ENCODE measurements at places on chromosomes 7 and 10.

- no peak for DNase-seq
Measured at GRCh38 chr7:16758036-16758435, 4.5 kb downstream of the TSPAN13 start.

- no peak for DNase-seq
Measured at GRCh38 chr7:76244781-76245391, 43.2 kb downstream of the SRRM3 start.

- DNase-seq, result no peak
Measured at GRCh38 chr10:114245121-114245791, 6.2 kb downstream of the VWA2 start.

- no peak for DNase-seq
Measured at GRCh38 chr10:50362547-50363125, 111.3 kb upstream of the ASAH2 start.

DNA sequence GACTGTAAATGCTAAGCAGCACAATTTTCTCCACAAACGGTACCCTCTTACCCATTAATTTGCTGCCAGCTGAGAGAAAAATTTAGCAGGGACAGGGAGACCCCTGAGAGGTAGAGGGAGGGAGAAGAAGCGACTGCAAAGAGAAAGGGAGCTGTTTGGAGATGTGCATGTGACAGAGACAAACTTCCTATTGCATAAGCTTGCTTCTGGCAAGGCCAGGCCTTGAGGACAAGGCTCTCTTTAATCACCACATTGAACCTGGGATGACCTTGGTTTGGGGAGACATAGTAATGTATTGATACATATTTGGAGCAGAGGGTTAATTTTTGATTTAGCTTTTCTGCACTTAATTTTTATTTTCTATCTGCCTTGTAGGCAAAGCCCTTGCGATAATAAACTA is 31.1 kb upstream of the HIBADH start:
- no peak for DNase-seq

GRCh38 chr7:43876976-43877745 is 7.8 kb upstream of the MRPS24 start:
- DNase-seq, result no peak

- no peak for DNase-seq
Measured at GRCh38 chr7:77674878-77675277, 21.4 kb upstream of the RSBN1L start.

DNA sequence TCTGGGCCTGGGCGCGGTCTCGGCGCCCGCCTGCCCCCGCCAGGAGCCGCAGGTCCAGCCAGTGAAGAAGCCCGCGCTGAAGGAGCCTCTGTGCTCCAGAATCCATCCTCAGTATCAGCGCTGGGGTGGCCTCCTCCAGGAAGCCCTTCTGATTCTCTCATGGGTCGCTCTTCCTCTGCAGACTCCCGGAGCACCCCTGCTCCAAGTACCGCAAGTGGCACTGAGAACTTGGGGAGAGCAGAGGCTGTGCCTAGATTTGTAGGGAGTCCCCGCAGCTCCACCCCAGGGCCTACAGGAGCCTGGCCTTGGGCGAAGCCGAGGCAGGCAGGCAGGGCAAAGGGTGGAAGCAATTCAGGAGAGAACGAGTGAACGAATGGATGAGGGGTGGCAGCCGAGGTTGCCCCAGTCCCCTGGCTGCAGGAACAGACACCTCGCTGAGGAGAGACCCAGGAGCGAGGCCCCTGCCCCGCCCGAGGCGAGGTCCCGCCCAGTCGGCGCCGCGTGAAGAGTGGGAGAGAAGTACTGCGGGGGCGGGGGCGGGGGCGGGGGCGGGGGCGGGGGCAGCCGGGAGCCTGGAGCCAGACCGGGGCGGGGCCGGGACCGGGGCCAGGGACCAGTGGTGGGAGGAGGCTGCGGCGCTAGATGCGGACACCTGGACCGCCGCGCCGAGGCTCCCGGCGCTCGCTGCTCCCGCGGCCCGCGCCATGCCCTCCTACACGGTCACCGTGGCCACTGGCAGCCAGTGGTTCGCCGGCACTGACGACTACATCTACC is at the start of gene ALOX5:
Gene ALOX5, plus strand, starts transcription at position 641 of the 774 bp plus-strand sequence. Its CDS starts 64 bp downstream, at position 705.
- DNase-seq, result no peak

- DNase-seq, result no peak
Measured at GRCh38 chr7:19080093-19080492, 37.3 kb downstream of the TWIST1 start.

GRCh38 chr7:50838675-50839377 is 56.1 kb upstream of the GRB10 start:
- no peak for DNase-seq

GRCh38 chr10:130481076-130481930 is 345.1 kb downstream of the GLRX3 start:
- no peak for DNase-seq

DNA sequence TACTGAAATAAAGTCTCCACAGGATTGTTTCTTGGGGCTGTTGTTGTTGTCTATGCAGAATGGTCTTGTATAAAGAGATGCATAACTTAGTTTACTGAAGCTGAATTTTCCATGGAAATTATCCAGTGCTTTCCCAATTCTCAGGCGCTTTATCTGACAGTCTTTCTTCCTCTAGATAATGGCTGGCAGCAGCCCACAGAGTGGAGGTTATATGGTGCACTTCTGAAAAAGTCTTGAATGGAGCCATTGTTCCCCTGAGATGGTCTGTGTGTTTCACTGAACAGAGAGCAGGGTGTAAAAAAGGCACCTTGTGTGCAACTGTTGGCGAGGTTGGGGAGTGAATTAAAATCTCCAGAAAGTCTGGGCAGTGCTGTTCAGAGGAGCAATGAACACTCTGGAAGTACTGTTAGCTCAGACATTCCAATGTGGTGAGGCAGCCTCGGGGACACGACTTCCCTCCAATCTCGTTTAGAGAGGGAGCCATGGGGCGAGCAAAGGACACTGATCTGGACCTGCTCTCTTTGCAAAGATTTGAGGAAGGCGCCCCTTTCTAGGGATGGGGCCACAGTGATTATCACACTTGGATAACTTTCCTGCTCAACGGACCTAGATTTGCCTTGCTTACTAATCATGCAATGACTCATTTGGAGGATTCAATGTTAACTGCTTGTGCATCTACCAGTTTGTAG is 2.0 kb upstream of the PLCE1 start:
- no peak for DNase-seq

GRCh38 chr7:17554341-17555015 is 256.0 kb downstream of the AHR start:
- no peak for DNase-seq

DNA sequence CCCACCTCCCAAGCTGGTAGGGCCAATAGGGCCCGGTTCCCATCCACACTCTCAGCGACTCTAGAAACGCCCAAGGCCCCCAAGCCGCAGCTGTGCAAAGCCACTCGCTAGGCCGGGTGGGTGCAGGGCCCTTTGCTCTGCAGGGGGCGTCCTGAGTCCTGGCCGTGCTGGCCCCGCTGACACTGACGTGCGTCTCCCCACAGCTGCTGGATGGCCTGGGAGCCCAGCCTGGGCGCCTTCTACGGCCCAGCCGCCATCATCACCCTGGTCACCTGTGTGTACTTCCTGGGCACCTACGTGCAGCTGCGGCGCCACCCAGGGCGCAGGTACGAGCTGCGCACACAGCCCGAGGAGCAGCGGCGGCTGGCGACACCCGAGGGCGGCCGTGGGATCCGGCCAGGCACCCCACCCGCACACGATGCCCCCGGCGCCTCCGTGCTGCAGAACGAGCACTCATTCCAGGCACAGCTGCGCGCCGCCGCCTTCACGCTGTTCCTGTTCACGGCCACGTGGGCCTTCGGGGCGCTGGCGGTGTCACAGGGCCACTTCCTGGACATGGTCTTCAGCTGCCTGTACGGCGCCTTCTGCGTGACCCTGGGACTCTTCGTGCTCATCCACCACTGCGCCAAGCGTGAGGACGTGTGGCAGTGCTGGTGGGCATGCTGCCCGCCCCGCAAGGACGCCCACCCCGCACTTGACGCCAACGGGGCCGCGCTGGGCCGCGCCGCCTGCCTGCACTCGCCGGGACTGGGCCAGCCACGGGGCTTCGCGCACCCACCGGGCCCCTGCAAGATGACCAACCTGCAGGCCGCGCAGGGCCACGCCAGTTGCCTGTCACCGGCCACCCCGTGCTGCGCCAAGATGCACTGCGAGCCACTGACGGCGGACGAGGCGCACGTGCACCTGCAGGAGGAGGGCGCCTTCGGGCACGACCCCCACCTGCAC is 31.6 kb upstream of the KNDC1 start:
- no peak for DNase-seq
